ENCODE measurements at places on chromosomes 6 and 20.

- DNase-seq = no peak
These were observed 36.2 kb upstream of the BAG2 start for GRCh38 chr6:57135885-57136284.

DNA sequence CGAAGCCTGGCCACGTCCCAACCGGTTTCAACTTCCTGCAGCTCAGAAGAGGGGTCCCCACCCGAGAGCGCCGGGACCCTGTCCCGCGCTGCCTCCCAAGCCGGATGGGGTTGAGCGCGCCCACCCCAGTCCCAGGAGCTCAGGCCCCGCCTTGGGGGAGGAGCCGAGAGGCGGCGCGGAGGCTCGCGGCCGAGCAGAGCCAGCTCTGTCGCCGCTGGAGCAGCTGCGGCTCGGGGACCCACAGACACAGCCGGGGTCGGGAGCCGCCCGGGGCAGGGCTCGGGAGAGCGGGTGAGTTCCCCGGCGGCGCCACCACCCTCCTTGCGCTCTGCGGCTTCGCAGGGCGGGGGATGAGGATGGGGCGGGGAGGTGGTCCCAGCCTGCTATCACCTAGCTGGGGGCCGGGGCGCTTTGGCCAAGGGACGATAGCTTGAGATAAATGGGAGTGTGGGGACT, at the start of gene PPP1R16B:
Gene PPP1R16B, plus strand, starts transcription at position 196 of the 456 bp plus-strand sequence. CDS start 30,229 bp downstream, outside the sequence.
- peak; percentile 42 for DNase-seq

GRCh38 chr6:5786969-5787720, 219.6 kb downstream of the NRN1 start:
- no peak for DNase-seq

GRCh38 chr6:147734151-147734550, 225.7 kb downstream of the SAMD5 start:
- DNase-seq = no peak

DNA sequence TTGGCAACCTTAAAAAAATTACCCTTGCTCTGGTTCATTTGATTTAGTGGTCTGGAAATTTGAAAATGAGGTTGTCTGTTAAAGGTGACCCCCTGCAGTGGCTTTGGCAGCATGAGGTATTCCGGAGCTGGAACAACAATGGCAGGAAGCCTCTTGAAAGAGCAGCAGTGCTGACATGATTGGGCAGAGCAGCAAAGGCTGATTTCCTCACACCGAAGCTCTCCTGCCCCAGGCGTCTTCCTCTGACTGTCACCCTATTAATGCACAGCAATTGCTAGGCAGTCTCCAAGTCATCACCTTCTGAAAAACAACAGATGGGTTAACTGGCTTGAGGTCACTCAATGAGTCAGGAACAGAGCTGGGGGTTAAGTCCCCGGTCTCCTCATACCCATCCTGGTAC, 241.8 kb upstream of the MMS22L start:
- no peak for DNase-seq

- DNase-seq = no peak
These were observed 30.5 kb upstream of the HLA-G start for GRCh38 chr6:29797135-29797534.

DNA sequence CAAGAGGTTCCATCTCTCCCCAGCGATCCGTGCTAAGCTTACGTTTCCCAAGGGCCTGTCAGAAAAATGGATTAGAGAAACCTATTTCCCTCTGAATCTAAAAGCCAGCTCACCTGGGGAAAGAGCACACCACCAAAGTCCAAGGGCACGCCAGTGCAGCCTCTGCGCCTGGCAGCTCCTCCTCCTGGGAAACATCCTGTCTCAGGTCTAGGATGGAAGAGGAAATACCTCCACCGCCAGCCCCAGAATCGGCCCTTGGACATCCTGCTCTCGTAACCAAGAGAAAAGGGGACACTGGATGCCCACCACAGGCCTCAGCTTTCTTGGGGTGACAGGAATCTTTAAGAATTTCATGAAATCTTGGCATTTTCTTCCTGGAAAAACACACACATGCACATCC, 18.7 kb downstream of the RAMACL start:
- DNase-seq = no peak

- no peak for DNase-seq
These were observed 65.9 kb upstream of the OGFRL1 start for GRCh38 chr6:71222671-71223070.

DNA sequence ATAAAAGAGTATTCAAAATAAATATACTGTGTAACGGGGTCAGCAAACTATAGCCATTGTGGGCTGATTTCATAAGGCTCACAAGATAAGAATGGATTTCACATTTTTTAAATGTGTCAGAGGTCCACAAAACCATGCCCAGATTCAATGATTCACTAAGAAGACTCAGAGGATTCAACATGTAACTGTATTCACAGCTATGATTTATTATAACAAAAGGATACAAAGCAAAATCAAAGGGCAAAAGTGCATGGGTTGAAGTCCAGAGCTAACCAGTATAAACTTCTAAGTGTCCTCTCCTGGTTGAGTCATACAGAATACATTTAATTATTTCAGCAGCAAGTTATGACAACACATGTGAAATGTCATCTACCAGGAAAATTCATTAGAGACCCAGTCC, 49.2 kb downstream of the TBC1D32 start:
- no peak for DNase-seq

GRCh38 chr6:13372688-13373487, 44.6 kb upstream of the TBC1D7 start:
- no peak for DNase-seq

- DNase-seq = no peak
These were observed 25.9 kb downstream of the ADGRF1 start for GRCh38 chr6:47016261-47016660.

GRCh38 chr6:150710236-150710635, 110.6 kb downstream of the PLEKHG1 start:
- no peak for DNase-seq

GRCh38 chr6:3118353-3119039, at the start of gene BPHL:
Gene BPHL (plus strand): TSS chr6:3118711. CDS start chr6:3118741, 30 bp downstream.
- peak; percentile 99 for DNase-seq

DNA sequence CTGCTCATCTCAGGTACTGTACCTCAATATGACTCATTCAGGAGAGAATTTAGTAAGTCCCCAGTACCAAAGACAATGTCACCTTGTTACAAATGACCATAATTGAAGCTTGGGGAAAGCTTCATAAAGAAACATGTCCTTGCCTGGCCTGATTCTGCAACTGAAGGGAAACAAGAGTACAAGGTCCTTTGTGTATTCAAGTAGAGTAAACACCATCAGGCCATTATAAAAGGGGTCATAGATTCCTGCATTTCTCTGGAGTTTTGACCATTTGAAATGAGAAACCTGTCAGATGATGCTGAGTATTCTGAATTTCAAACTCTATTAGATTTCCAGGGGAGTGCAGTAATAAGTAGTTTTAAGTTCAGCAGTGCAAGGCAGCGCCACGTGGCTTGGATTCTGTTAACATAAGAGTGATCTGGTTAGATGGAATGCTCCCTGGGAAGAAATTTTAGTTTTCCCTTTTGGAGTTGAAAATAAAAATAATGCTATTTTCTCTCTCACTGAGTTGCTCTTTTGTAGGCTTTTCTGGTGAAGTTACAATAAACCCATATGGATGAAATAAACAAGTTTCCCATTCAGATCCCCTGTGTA, 1054.3 kb downstream of the EPHA7 start:
- no peak for DNase-seq

GRCh38 chr6:119484598-119484997, 135.0 kb upstream of the MAN1A1 start:
- DNase-seq = no peak

DNA sequence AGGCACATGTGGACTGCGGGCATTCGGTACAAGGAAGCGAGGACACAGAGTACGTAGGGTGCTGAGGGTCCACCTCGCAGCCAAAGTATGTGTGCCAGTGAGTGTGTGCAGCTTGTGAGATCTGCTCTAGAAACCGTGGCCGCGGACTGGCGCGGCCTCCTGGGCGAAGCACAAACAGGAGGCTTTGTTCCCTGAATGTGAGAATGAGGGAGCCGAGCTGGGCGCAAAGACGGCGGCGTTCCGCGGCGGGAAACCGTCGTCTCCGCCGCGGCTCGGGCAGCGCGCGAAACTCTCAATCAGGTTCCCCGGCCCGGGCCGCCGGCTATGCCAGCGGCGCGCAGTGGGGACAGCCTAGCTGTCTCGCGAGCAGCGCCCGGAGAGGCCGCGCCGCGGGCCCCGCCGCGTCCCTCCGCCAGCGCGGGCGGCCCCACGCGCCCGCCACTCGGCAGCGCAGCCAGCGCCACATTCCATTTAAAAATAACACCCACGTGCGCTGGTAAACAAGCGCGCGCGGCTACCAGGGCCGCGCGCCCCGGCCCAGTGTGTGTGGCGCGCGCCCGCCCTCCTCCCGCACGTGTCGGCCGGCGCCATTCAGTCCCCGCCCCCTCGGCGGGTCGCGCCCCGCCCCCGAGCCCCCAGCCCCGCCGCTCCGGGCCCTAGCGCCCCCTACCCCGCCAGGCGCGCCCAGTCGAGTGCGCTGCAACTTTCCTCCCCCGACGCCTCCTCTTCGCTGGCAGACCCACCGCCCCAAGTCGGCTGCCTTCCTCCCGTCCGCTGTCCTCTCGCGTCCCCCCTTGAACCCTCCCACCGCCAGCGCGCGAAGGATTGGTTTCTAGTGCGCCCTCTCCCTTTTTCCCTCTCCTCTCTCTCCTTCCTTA, 3.0 kb upstream of the FOXO3 start:
- peak; percentile 53 for DNase-seq

DNA sequence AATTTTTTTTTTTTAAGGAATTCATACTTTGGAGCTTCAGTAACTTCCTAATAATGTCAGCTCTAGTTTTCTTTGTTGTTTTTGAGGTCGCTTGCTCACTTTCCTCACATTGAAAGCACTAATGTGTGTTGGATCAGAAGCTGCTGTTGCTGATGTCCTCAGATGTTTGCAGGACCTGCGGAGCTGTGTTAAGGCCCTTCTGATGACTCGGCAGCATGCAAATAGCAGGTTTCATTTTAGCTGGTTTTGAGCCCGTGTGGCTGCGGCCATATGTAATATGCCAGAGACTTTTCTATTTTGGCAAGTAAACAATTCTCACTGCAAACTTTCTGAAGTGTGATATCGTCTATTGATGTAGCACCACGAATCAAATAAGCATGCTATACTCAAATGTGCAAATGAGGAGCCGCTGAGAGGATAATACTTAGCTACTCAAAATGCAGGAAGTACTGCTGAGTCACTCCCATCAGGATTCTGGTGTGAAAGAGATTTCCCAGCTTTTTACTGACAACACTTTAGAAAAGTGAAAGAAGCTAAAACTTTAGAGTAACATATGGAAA, 187.8 kb downstream of the SASH1 start:
- no peak for DNase-seq

DNA sequence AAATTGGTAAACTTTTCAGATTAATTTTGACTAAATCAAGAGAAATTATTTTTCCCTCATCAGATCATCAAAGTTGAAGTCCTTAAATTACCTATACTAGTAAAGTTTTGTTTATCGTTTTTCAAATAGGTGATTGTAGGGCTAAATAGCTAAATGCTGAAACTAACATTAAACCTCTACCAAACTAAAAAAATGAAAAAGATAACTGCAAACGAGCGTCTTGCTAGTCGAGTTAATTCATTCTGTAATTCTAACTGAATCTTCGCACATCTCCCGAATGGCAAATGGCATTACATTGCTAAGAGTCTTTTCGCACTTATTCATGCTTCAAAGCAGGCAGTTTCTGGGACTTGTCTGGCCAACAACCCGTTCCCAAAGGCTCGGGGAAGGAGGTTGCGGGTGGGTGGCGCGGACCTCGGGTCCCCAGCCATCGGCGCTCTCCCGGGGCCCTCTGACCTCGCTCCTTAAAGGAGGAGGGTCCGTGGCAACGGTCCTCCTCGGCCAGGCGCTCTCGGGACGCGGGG, 43.8 kb downstream of the POPDC3 start:
- no peak for DNase-seq

DNA sequence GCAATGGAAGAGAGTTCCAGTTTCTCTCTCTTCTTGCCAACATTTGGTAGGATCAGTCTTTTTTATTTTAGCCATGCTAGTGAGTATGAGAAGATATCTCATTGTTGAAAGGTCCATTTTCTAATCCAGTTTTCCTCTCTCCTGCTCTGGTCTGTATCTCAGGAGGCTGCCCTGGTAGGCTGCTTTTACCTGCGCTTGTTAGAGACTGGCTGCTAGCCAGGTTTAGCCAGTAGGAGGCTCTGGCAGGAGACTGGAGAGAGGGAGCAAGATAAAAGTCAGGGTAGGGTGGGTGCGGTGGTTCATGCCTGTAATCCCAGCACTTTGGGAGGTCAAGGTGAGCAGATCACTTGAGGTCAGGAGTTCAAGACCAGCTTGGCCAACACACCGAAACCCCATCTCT, 68.6 kb upstream of the FOXP4 start:
- no peak for DNase-seq

- no peak for DNase-seq
These were observed 736.4 kb upstream of the MARCKS start for GRCh38 chr6:113120582-113121285.
